ENCODE measurements at places on chromosomes 3 and 15.

GRCh38 chr3:33211444-33211843, 7.2 kb downstream of the SUSD5 start:
- no peak for DNase-seq

DNA sequence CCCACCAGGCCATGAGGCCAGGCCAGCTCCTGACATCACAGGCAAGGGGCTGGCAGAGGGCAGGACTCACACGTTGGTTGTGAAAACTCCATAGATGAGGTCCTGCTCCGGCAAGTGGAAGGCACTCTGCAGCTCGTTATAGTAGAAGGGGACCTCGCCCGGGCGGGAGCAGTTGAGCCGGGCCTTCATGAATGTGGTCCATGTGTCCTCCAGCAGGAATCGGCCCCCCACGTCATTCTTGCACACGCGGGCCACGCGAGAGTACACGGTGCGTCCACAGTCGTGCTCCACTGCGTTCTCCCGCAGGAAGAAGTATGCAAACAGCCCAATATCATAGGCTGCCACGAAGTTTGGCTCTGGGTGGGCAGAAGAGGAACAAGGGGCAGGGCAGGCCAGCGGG, 101.2 kb downstream of the SEMA5B start:
- no peak for DNase-seq

GRCh38 chr3:168490981-168491380, 395.3 kb upstream of the GOLIM4 start:
- peak; percentile 50 for DNase-seq

DNA sequence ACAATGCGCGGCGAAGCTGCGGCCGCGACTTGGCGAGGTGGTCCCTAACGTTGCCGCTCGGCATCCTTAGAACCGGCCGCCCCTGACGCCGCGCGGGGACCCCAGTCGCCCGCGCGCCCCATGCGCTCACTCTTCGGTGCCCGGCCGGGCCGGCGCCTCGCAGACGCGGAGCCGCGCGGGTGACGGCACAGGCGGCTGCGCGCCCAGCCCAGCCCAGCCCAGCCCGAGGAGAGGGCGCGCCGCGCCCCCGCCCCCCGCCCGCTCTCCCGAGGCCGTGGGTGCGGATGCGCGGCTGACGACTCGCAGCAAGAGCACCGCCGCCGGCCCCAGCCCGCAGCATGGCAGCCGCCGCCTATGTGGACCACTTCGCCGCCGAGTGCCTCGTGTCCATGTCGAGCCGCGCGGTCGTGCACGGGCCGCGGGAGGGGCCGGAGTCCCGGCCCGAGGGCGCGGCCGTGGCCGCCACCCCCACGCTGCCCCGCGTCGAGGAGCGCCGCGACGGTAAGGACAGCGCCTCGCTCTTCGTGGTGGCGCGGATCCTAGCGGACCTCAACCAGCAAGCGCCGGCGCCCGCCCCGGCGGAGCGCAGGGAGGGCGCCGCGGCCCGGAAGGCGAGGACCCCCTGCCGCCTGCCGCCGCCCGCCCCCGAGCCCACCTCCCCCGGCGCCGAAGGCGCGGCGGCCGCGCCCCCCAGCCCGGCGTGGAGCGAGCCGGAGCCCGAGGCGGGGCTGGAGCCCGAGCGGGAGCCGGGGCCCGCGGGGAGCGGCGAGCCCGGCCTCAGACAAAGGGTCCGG, 437 bp downstream of the KLF13 start:
- DNase-seq: no peak

DNA sequence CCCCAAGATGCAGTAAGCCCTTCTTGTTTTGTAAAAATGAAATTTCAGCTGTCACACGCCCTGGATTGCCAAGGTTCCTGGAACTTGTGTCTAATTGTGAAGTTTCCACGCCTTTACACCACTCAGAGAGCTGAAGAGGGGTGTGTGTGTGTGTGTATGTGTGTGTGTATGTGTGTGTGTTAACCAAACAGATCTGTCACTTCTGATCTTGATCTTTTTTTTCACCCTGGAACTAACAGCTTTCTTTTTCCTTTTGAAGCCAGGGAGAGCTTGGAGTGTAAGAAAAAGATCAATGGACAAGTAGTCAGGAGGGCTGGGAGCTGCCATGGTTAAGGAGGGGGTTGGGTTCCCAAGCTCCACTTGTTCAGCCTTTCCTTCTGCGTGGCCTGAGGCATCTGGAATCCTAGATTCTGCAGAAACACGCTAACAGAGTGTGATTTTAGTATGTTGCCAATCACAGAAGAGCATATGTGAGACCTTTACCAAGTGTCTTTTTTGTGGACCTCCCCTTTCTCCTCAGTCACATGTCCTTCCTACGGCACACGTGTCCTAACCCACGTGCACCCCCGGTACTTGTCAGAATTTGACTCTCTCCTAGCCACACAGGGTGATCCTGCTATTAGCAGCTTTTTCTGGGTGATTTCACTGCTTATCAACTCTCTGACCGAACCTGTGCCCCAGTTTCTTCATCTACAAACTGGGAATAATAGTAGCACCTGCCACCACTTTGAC, 11.5 kb downstream of the TIMP4 start:
- no peak for DNase-seq

DNA sequence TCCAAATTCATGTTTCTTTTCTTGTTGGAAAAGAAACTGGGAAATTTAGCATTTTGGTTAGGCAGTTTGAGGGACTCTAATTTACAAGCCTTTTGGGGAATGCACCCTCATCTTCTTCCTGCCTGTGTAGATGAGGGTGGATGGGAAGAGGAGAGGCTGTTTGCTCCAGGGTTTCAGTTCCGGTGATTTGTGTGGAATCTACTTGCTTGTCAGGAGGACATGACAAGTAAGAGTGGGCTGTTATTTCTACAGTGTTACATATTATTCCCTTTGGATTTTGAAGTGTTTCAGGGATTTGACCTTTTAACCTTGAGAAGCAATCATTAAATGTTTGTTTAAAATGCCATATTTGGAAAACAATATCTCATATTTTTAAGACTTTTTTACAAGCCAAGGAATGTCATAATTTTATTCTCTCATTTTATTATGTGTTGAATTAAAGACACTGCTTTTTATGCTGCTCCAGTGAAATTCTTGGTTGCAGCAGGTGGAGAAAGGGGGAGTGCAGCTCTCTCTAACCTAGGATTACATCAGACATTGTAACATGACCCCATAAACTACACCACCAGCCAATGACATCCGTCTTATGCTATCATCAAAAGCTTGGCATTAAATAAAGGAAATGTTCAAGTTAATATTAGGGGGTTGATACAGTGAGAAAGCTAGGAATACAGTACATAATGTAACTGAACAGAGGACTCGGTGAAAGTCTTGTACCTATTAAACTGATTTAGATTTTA, 30.2 kb downstream of the PLAAT1 start:
- DNase-seq: no peak

GRCh38 chr3:11060500-11061251, 68.1 kb downstream of the SLC6A1 start:
- DNase-seq: no peak

DNA sequence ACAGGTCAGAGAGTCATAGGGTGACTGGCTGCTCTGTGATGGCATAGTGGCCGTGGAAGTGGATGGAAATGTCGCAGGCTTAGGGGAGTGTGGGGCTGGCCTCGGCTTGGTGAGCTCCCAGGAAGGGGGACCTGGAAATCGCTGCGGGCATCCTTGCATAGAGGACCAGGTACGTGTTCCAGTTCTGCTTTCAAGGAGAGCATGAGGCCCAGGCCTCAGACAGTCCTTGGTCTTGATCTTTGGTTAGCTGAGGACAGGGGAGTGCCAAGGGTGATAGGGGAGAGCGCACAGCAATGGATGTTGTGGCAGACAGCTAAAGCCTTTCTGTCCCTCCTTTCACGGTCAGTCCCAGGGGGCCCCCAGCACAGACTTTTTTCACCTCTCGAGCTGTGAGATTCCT, 110.5 kb downstream of the SNRPN start:
- no peak for DNase-seq

- no peak for DNase-seq
These were observed 326.5 kb upstream of the ZNF717 start for GRCh38 chr3:76111808-76112207.

DNA sequence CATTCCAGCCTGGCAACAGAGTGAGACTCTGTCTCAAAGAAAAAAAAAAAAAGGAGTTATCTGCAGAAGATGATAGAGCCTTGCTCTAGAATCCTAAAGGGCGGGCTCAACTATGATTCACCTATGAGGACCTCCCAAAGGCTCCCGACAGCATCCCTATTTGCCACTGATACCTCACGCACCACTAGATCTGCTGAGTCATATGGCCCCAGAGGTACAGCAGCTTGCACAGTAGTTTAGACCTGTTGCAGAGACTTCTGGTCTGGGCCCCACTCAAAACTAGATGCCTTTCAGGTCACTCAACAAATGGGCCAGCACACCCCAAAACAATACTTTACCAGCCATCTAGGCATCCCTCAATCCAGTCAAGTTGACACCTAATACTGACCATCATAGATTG, 38.1 kb upstream of the PTX3 start:
- DNase-seq: no peak

- no peak for DNase-seq
These were observed 227.5 kb downstream of the NEK10 start for GRCh38 chr3:27141668-27142067.

DNA sequence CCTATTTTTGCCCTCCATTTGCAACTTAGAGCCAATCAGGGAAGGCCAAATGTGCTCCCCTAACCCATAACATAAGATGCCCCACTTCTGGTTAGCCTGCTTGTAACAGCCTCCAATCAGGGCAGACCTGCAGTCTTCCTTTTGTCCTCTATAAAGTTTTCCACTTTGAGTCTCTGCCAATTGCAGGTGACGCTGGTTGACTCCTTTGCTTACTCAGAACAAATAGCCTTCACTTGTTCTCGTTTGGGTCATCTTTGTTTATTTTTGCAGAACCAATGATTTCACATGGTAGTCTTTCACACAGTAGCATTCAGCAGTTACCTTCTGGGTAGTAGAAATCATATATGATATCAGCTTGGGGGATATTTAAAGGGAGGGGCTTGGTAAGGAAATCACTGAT, 225.6 kb downstream of the MINAR1 start:
- DNase-seq: no peak

GRCh38 chr15:42490291-42490670, 660 bp downstream of the ZNF106 start:
- no peak for DNase-seq

DNA sequence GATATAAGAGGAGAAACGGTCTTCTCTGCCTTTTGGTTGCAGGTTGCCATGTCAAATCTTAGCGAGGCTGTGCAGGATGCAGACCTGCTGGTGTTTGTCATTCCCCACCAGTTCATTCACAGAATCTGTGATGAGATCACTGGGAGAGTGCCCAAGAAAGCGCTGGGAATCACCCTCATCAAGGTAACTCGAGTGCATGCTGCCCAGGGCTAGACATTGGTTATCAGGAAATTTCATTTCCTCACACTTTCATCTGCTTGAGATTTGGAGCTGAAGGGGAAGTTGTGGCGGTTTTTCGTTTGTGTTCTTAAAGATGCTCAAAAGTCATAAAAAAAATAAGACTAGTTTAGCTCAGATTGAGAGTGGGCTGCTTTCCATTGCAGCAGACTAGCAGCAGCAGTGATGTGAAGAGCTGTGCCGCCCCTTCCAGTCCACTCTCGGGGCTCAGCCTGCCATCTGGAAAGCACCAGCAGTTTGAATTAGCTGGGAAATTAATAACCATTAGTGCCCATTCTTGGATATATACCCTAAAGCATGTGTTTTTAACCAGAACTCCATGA, 32.2 kb downstream of the GPD1L start:
- DNase-seq: no peak

- DNase-seq: no peak
These were observed 5.3 kb downstream of the IP6K2 start for GRCh38 chr3:48711727-48712126.

DNA sequence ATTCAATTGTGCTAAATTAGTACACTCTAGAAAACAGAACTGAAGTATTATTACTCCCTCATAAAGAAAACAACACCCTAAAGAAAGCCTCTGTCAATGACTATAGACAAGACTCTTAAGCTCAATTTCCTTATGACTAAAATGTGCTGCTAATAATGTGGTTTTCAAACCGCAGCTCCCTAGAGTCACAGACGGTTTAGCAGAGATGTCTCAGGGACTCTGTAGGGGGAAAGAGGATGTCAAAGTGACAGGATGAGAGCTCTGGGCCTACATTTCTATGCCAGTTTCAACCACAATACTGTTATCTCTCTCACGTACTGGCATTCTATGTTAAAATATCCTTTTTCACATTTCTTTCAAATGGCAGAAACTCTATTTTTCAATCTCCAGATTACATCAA, 37.6 kb upstream of the WDR49 start:
- DNase-seq: no peak

DNA sequence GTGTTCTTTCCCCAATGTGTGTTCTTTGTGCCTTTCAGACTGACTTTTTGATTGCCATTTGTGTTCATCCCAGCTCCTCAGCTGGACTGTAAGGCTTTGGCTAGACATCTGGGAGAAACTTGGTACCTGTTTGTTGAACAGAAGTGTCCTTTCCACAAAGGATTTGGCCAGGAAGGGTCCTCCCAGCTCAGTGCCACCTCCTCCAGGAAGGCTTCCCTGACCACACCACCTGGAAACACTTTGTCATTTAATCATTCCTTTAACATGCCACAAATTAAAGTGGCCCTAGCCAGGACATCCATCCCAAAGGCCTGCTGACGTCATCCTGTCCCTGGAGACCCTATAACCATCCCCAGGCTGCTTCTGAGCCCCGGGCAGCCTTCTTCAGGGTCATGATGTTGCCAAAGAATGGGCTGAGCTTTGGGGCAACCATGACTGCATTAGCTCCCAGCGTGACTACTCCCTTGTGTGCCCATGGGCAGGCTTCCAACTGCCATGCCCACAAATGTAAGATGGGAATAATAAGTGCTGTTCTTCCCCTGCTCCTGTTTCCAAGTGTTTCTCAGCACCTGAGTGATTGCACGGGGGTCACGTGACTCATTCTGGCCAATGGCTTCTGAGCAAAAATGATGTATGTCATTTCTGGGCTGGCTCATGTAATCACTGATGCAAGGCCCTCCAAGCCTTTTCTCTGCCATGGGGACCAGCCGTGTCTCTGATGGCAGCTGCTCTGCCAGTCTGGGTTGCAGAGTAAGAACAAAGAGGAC, 112.5 kb upstream of the SMAD3 start:
- DNase-seq: no peak

DNA sequence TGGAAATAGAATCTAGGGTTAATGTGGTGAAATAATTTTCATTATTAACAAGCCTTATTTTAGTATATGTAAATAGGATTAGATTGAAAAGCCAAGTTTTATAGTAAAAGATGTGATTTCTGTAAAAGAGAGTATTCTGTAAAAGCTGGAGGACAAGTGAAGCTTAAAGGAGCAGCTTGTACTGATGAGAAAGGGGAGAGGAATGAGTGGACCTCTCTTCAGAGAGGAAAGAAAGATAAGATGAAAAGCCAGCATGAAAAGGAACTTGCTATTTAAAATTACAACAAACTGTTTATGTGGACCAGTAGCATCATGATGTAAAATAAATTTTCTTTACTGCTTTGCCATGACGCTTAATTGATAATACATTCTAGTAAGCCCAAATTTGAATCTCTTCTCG, 18.5 kb downstream of the ALCAM start:
- DNase-seq: no peak
